Hypothalamus (tissue), 51 donors: ENCODE measurements at places on chromosomes 2 and 18.

GRCh38 chr2:215601990-215602721 lies 166.3 kb upstream of the FN1 start:
- DNase-seq, result no peak

- DNase-seq, result no peak
Observed at GRCh38 chr18:37613253-37613565, 47.6 kb upstream of the CELF4 start.

- no peak for DNase-seq
Observed at GRCh38 chr2:41460661-41461060, 587.2 kb upstream of the PKDCC start.

DNA sequence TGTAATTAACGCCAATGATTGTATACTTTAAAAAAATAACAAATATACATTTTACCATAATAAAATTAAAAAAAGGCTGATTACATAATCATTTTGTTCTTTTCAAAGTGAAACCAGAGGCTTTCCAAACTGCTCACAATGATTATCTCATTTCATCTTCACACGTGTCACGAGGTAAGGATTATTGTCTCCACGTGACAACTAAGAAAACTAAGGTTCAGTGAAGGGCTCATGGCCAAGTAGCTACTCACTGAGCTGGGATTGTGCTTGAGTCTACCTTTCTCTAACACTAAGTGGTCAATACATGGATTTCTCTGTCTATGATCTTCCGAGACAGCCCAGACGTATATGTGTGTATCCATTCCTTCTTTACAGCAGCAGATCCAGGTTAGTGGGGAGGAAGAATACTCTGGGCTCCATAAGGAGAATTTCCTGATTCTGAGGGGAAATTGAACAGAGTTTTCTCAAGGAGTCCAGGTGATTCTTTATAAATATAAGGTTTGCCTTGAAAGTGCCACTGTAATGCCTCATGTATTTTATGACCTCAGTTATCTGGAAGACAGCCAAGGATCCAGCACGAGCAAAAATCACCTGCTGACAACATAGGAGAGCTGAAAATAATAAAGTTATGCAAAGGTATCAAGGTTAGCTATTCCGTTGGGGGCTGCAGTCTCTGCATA lies 25.6 kb upstream of the ACSL3 start:
- DNase-seq, result no peak

DNA sequence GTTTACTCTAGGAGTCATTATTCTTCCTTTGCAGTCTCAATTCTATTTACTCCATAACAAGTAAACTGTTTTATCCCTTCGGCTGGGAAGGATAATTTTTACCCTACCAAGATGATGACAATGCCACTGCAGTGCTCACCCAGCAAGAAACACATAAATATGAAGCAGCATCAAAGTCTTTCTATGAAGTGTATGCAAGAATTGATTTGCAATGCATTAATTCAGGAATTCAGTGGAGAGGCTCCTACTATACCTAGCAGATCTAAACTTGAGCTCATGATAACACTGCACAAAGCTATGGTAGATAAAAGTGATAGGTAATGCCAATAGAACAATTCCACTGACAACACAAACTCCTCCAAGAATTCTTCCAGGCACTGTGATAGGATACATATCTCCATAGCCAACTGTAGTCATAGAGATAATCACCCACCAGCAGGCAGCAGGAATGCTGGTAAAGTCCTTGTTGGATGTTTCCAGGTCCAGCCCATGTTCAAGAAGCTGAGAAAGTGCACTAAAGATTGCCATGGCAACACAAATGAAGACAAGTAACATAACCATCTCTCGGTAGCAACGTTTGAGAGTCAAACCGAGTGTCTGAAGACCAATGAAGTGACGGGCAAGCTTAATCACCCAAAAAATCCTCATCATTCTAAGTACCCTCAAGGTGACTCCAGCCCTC lies 49.9 kb downstream of the KCNG3 start:
- DNase-seq, result no peak

DNA sequence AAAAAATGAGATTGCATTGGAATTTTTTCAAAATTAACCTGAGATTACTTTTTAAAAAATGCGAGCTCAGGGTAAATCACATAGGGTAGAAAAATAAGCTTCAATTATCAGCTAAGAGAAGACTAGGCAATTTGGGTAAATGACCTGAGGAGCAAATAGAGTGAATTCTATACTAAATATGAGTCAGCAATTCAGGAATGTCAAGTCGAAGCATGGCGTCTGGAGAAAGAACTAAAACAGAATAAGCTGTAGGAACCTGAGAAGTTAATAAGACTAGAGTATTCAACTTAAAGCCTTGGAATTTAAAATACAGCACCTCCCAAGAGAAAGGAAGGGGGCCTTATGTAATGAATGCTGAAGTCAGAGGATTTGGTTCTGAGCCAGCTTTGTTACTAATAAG lies 487.0 kb downstream of the SUCLG1 start:
- no peak for DNase-seq

DNA sequence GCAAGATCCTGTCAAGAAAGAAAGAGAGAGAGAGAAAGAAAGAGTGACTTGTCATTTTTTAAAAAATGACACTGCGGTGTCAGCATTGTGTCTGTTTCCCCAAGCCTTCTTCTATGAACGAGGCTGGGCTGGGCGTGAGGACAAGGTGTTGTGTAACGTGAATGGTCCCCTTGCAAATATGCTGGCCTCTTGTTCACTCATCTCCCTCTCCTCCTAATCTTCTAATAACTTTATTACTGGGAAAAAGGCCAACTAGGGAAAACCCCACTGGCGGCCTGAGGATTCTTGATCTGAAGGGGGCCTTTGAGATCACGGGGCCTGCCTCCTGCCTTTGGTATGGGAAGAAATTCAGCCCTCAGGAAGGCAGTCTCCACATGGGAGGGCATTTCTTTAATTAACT lies 163.1 kb downstream of the MIB1 start:
- DNase-seq, result no peak

DNA sequence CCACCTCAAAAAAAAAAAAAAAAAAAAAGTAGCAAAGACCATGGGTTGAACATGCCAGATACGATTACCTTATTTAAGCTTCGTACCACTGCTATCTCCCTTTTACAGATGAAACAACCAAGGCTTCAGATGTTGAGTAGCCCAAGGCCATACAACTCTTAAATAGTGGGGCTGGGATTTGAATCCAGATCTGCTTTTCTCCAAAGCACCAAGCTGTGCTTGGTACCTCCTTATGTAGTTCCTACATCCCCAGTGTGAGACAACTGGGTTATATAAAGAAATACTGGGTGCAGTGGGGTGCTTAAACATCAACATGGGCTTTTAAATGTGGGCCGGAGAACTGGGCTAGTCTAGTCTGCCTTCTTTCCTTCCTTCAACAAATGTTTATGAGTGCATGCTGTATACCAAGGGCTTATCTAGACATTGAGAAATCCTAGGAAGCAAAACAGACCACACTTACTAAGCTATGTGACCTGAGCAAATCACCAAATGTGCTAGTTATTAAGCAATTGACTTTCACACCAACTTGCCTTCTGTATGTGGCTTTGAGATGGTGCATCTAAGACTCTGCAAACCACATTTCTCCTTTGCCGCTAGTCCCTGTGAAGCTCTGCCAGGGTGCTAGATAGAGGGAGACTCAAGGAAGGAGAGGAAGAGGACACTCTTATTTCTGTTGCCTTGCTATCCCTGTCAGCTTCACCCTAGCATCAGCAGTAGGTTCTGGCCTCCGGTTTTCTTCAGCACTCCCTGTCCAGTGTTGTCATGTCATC lies 206.8 kb upstream of the FBXO11 start:
- DNase-seq, result no peak

DNA sequence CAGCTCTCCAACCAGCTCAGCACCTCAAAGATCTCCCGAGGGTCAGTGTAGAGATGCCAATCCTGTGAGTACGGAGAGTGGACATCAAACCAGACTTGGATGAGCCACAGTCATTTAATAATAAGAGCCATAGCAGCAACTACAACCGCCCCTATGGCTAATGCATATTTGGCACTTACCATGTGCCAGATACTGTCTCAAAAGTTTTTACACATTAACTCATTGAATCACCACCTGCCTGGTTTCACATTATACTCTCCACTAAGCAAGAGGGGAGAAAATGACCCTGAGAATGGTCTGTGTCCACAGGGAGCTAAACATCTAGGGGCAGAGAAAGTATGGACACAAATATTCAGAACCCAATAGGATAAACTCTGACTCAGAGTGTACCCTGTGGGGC lies 2.6 kb downstream of the CNPPD1 start:
- DNase-seq, result no peak

DNA sequence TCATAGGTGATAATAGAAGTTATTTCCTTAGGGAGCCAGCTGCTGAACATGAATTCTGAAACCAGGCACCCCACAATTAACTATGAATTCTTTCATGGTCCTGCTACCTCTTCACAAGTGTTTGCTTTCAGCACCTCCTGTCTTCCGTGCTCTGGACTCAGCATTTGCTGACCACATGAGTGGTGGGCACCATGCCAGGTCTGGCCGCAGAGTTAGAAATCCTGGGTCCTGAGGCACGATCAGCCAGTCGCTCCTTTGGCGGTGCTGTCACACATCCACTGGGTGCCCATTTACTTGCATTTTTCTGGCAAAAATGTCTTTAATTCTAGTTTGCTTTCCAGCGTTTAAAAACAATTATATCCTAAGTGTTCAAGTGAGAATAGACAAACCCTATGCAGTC lies 196.4 kb upstream of the PXDN start:
- DNase-seq, result no peak

DNA sequence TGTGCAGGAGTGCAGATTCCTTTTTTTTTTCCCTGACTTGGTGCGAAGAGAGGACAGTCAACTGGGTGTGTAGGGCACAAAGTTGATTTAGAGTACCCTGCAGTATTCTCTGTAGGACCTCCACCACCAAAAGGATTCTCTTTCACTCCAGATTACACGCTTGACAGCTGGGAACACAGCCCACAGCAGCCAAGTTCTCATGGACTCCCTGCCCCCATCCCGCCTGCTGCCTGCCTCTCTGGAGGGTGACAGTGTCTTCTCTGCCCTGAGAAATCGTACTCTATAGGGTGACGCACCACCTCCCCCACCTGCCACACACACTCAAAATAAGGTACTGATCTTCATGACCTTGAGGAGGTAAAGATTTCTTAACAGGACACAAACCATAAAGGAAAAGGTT lies 26.6 kb upstream of the IHH start:
- DNase-seq, result no peak

GRCh38 chr2:211270257-211270656 lies 713.9 kb downstream of the CPS1 start:
- no peak for DNase-seq

DNA sequence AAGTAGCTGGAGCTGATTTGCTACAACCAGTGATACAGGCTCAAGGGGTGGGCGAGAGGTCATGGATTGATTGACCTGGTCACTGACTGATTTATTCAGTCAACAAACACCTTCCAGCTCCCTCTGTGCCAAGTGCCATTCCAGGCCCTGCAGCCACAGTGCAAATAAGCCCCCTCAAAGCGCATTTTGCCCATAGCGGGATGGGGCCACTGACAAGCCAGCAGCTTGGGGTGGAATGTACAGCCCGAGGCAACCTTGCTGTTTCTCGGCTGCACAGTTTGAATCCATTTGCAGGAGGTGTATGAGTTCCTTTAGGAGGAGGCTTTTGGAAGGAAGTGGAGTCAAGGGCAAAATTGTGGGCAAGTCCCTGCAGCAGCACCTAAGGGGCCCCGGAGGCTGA lies 235.2 kb downstream of the TPGS2 start:
- no peak for DNase-seq

GRCh38 chr2:230852113-230852512 lies 12.6 kb upstream of the ITM2C start:
- DNase-seq, result no peak

GRCh38 chr2:16185801-16186272 lies 245.5 kb downstream of the MYCN start:
- no peak for DNase-seq

DNA sequence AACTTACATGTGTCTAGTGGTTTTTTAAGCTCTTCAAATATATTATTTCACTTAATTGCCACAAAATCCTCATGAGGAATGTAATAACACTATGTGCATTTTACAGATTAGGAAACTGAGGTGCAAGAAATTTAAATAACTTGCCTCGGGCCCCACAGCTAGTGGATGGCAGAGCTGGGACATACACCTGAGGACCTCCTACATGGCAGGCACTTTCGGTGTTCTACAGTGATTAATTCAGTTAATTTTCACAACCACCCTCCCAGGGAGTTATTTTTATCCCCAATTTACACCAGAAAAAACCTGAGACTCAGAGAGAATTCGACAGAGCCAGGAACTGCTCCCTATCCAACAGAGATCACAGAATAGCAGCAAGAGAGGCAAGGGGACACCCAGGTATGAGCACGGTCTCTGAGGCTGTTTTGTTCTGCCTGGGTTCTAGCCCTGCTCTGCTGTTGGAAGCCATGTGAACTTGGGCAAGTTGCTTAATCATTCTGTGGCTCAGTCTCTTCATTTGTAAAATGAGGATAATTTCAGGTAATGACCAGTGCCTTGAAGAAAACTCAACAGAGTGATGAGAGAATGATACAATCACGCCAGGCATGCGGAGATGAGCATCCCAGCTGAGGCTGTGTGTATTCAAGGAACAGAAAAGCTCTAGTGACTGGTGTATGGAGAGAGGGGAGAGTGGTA lies 82.3 kb downstream of the MYCN start:
- no peak for DNase-seq

- DNase-seq, result no peak
Observed at GRCh38 chr2:203436496-203436895, 98.6 kb downstream of the RAPH1 start.

- no peak for DNase-seq
Observed at GRCh38 chr2:179830043-179830787, 31.2 kb downstream of the ZNF385B start.

GRCh38 chr2:1864301-1864980 lies 120.1 kb upstream of the PXDN start:
- no peak for DNase-seq

- DNase-seq, result no peak
Observed at GRCh38 chr2:28004086-28004485, 113.6 kb downstream of the BABAM2 start.

DNA sequence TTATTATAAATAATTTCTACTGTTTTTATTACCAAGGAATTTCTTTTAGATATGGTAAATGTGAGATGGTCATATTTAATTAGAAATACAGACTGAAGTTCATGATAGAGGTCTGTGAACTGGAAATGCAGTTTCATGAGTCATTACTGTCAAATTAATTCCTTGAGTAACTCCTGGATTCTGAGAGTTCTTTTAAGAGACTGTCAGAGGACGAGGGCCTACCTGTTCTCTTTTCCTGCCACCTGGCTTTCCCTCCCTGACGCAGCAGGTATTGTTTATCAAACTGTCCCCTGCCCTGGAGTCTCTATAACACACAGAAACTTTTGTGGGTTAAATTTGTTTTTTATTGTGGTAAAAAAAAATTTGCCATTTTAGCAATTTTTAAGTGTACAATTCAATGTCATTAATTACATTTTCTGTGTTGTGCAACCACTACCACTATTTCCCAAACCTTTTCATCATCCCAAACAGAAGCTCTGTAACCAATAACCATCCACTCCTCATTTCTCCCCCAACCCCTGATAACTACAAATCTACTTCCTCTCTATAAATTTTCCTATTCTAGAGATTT lies 142.6 kb downstream of the DIS3L2 start:
- no peak for DNase-seq

- DNase-seq, result no peak
Observed at GRCh38 chr2:151043484-151043883, 218.2 kb downstream of the RBM43 start.

GRCh38 chr18:42287047-42287446 lies 332.0 kb downstream of the PIK3C3 start:
- no peak for DNase-seq
